ENCODE measurements at places on chromosomes 7 and 10.

GRCh38 chr10:13751191-13751764 lies 164.5 kb downstream of the PRPF18 start:
- DNase-seq: no peak

- no peak for DNase-seq
Observed at GRCh38 chr7:35596061-35596460, 98.9 kb downstream of the HERPUD2 start.

DNA sequence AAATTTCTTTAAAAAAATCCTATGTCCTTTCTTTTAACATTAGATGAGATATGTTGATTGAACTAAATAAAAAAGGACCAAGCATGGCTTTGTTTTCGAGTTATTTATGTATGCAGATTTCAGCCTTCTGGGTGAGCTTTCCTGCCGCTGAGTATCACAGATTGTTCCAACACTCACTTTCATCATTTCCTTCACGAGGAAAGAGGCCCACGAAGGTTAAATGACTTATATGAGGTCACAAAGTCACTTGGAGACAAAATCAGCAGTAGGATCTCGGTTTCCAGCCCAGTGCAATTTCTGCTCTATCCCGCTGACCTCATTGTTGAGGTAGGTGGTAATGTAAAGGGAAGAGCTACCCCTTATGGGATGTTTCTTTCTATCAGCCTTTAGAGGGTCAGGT lies 226.8 kb downstream of the SKAP2 start:
- no peak for DNase-seq

GRCh38 chr7:2182461-2182860 lies 50.3 kb downstream of the MAD1L1 start:
- no peak for DNase-seq

DNA sequence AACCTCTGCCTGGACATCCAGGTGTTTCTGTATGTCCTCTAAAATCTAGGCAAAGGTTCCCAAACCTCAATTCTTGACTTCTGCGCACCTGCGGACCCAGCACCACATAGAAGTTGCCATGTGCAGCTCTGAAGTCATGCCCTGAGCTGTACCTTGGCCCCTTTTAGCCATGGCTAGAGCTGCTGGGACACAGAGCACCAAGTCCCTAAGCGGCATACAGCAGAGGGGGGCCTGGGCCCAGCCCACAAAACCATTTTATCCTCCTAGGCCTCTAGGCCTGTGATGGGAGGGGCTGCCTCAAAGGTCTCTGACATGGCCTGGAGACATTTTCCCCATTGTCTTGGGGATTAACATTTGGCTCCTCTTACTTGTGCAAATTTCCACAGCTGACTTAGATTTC lies 14.6 kb downstream of the TMEM243 start:
- peak; percentile 30 for DNase-seq

DNA sequence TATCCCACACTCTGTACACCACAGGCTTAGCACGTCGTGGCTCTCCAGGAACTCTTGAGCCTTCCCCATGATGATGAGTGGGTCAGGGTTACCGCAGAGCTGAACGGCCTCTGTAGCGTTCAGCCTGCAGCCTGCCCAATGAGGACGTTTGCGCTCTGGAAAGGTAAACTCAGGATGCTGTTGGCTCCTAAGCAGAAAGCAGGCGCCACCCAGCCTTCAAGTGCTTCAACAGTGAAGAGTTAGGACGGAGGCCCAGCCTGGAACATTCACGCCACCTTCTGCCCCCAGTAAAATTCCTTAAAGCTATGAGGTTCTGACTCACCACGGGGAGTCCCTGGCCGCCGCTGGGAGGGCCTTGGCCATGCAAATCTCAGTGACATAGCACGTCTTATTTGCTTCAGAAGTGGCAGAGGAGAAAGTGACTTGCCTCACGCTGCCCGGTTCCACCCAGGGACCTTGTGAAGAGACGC lies 161.5 kb upstream of the SH2B2 start:
- DNase-seq: peak; percentile 65

DNA sequence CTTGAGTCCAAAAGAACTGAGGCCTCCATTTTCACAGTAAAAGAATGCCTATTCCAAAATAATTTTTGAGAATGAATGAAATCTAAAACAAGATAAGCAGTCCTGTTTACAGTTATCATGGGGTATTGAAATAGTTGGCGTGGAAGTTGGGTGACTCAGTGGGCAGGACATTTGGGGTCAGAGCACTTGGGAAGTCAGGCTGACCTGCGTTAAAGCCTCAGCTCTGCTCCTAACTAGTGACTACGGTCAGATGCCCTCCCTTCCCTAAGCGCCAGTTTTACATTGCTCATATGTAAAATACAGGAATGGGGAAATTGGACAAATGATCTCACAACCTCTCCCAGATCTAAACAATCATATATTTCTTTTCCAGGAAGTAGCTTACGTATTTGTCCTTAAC lies 2.3 kb upstream of the PAPSS2 start:
- no peak for DNase-seq

- DNase-seq: no peak
Observed at GRCh38 chr10:94859086-94859485, 79.4 kb upstream of the CYP2C9 start.

- DNase-seq: peak; percentile 57
Observed at GRCh38 chr7:128425850-128426249, 16.1 kb upstream of the IMPDH1 start.

GRCh38 chr7:155728116-155728515 lies 83.7 kb downstream of the RBM33 start:
- DNase-seq: no peak

DNA sequence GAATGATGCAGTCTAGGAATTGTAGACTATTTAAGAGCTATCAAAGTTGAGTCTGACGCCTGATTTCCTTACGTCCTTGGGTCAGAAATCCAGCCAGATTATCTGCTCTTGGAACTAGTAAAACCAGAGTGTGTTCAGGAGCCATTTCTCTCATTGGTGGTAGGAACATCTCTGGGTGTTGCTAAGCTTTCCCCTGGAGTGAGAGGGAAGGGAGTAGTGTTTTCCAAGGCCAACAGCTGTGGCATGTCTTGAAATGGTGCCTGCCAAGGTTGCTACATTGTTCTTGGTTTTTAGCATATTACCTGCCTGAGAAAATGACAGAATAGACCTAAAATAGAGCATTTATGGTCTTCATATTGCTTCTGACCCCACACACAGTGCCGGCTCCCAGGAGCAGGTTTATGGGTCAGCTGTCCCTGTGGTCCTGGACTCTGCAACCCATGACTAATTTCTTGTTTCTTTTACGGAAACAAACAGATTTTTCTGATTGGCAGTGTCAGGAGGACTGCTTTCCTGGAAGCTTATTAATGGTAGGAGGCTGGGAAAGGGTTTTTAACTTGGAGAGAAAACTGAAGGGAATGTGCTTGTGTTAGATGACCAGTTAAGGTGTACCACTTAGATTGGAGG lies 17.5 kb downstream of the GBF1 start:
- DNase-seq: no peak

- DNase-seq: no peak
Observed at GRCh38 chr7:5528815-5529442, 105.3 kb upstream of the TNRC18 start.

- DNase-seq: peak; percentile 77
Observed at GRCh38 chr7:47327698-47328391, 254.1 kb downstream of the TNS3 start.

DNA sequence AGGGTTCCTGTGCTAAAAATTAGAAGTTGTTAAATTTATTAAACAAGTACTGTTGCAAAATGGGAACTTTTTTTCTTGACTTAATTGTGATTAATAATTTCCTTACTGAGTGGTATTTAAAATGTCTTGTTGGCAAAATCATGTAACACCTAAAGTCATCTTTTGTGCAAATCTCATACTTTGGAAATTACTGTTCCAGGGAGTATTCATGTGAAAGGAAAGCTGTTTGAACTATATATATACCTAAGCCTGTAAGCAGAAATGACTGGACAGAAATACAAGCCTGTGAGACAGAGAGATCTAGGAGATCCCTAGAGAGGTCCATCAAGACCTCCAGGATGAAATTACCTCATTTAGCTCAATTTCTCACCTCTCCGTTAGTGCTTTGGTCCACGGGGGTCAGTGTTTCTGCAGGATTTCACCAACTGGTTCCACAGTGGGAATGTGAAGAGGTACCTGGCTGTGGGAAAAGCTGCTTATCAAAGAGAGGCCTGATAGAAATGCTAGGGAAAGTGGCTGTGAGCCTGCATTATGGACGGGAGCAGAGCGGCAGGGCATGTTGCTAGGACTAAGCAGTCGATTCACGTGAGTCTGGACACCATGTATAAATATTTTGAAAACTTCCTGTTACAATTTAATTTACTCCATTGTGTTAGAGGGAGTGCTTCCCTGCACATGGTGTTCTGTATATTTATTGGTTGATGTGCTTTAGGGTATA lies 7.9 kb downstream of the LUC7L2 start:
- DNase-seq: no peak

DNA sequence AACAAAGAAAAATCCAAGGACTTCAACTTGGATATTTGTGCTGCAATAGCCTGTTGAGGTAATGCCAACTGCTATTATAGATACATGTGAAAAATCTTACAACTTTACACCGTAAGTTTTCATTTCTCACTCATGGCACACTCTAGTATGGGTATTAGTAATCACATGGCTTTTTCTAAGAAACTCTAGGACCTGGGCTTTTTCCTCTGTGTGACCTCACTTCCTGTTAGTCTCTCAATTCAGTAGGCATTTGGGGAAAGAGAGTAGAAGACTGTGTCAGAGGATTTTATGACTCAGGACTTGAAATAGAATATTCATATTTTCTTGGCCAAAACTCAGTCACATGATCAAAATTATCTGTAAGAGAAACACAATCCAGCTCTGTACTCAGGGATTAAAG lies 1049.9 kb downstream of the REEP3 start:
- DNase-seq: no peak

- DNase-seq: no peak
Observed at GRCh38 chr7:44431091-44431608, 59.3 kb downstream of the NUDCD3 start.

DNA sequence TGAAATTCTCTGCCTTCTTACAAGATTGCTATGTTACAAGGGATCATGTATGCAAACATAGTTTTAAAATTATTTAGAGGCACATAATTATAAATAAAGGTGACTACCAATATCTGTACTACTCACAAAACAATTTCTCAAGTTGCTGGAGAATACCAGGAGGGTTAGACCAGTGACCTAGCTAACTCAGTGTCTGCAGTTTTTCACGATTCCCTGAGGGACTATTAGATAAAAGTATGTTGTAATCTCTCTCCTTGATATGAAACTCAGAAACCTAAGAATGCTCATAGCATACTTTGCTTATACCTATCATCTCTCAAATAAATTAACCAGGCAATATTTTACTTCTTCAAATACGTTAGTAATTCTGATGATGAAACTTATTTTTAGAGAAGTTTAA lies 534.0 kb upstream of the ANKRD30A start:
- no peak for DNase-seq

DNA sequence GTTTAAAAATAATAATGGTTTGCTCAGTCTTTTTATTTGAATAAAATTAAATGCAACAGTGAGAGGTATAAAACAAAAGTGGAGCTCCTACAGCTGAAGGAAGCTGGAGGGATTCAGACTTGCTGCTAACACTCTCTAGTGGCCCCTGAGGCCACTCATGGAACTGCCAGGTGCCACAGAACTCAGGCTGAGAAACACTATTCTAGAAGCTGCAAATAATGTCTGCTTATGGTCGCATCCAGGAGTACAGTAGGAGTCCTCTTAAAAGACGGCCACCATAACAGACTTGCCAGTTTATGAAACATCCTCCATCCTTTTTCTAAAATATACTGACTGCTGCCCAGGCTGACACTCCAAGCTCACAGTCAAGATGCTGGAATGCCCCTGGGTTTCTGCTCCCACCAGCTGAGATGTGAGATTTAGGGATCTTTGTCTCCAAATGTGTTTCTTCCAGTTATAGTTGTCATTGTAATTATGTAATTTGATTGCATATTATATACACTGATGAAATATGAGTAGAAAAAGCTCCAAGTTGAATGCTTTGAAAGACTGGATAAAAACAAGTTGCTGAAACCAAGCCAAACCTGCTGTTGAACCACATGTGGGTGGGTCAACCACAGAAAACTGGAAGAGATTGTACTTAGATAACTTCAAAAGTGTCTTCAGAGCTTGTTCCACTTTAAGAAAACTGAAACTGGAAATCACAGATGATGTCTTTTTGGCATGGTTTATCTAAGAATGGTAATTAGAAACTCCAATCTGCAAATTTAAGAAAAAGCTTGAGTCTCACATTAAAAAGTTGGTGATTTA lies 213.7 kb upstream of the AOAH start:
- no peak for DNase-seq

GRCh38 chr7:48710995-48711394 lies 213.4 kb upstream of the CDC14C start:
- DNase-seq: peak; percentile 9

- no peak for DNase-seq
Observed at GRCh38 chr7:133869556-133869955, 257.6 kb upstream of the LRGUK start.

GRCh38 chr10:37865264-37865663 lies 7.9 kb upstream of the ZNF248 start:
- DNase-seq: no peak

DNA sequence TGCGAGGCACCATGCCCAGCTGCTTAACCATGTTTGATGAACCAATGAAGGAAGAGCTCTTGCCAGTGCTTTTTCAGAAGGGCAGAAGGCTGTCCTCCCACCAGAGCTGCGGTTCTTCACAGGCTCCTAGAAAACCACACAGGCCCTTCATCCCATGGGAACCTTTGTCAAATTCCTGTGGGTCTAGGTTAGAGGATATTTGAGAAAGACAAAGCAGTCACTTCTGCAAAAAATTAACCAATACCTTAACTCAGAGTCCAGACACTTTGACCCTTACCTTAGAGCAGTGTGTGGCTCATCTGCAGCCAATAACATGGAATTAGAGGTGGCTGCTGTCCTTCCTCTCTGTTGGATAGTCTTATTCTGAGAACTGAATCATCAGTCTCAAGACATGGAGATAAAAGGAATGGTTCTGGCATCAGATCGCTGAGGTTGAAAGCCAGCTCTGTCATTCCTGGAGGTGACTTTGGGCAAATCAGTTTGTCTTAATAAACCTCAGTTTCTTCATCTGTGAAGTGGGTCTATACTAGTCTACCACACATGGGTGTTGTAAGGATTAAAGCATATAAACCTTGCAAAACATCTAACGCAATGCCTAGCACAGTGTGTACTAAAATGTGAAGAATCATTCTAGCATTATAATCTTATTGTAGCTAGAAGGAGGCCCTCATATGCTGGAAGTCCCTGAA lies 65.1 kb upstream of the PIP4K2A start:
- DNase-seq: no peak

- no peak for DNase-seq
Observed at GRCh38 chr7:150727381-150727780, 9.8 kb upstream of the GIMAP5 start.

DNA sequence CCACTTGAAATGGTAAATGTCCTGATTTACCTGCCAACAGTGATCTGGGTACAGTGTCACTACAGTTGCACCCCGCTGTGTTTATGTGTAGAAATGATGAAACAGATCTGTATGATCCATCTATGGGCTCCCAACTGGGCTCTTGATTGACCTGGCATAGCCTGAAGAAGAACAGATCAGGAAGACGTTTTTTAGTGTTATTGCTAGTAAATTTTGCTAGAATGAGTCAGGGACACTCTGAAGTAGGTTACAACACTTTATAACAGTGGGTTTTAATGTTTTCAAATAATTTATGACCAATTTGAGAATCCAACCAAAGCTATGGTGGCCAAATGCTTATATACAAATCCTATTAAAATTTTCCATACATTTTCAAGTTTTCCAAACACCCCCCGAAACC lies 110.3 kb downstream of the DKK1 start:
- no peak for DNase-seq

Measured in NT2/D1 (cell line).